Panc1 (cell line): ENCODE measurements at places on chromosomes 16 and 17. TPM values are rescaled to one million over a fixed set of nuclear protein-coding genes. Genes with fewer than 3 reads are reported as not detected.

The MYH1 gene
- not detected for total RNA-seq

The TBC1D3 gene
- not detected for total RNA-seq

The TP53TG3 gene
- 1.2 TPM for total RNA-seq

DNA sequence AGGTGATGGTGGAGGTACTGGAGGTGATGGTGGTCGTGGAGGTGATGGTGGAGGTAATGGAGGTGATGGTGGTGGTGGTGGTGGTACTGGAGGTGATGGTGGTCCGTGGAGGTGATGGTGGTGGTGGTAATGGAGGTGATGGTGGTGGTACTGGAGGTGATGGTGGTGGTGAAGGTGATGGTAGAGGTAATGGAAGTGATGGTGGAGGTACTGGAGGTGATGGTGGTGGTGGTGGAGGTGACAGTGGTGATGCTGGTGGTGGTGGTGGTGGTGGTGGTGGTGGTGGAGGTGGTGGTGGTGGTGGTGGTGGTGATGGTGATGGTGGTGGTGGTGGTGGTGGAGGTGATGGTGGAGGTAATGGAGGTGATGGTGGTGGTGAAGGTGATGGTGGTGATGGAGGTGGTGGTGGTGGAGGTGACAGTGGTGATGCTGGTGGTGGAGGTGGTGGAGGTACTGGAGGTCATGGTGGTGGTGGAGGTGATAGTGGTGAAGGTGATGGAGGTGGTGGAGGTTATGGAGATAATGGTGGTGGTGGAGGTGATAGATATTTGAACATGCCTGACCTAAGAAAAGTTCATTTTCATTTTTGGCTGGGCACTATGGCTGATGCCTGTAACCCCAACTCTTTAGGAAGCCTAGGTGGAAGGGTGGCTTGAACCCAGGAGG lies 55.0 kb downstream of the RNF213 start:
- no peak for DNase-seq

DNA sequence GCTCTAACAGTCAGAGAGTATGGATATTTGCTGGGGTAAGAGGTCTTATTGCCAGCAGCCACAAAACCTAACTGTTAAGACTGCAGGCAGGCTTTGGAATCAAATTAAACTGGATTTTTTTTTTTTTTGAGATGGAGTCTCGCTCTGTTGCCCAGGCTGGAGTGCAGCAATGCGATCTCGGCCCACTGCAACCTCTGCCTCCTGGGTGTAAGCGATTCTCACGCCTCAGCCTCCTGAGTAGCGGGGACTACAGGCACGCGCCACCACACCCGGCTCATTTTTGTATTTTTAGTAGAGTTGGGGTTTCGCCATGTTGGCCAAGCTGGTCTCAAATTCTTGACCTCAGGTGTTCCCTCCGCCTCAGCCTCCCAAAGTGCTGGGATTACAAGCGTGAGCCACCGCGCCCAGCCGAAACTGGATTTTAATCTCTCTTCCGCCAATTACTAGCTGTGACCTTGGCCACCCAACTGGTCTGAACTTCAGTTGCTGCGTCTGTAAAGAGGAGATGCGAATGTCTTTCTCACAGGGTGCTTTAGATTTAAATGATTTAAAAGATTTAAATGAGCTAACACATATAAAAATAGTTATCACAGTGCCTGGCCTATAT lies 842 bp downstream of the MRPL10 start:
- DNase-seq: no peak

DNA sequence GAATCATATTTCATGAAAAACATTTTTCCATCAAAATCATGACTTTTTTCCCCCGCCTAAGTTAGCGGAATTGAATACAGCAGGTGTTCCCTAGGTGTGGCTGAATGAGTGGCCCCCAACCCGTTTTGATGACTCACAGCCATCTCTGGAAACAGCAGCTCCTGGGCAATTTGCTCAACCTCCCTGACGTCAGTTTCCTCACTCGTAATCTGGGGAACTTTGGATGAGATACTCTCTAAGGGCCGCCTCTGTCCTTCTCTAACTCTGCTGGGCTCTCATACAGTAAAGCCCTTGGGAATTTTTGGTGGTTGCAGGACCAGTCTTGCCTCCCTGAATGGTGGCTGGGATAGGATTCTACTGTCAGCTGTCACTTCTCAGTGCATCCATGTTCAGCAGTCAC lies 11.6 kb upstream of the NTN1 start:
- no peak for DNase-seq

GRCh38 chr16:55868980-55869379 lies 6.2 kb downstream of the CES5A start:
- no peak for DNase-seq

- no peak for DNase-seq
Measured at GRCh38 chr16:50368410-50369132, at the start of gene BRD7. BRD7 (minus strand) TSS chr16:50368988; CDS start chr16:50368774, 214 bp downstream.

DNA sequence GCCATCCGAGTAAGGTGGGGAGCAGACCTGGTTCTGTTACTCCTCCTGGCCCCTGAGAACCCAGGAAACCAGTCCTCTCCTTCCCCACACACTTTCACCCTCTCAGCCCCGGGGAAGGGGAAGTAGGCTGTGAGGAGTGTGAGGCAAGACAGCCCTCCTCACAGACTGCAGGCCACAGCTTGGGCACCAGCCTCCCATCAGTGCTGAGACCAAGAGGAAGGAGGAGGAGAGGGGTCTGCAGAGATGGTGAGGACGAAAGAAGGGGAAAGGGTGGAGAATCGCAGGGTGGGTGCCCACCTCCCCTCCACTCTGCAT lies 7.0 kb downstream of the G6PC3 start:
- no peak for DNase-seq

DNA sequence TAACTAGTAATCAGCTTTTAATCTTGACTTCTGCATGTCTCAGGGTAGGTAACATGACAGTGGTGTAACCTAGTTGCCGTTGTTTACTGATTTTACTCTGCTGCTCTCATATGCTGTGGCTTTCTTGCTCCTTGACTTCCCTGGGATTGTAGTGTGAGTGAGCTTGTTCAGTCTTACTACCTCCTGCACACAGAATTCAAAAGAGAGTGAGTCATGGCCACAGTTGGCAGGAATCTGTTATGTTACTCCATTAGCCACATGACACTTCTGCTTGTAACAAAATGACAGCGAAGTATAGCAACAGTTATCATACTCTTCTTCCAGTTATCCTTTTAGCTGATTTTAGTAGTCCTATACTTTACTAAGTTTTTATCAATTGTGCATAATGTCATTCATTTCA lies 18.8 kb downstream of the TNRC6A start:
- DNase-seq: peak; percentile 81

- no peak for DNase-seq
Measured at GRCh38 chr17:1039511-1040215, 42.7 kb downstream of the TIMM22 start.
